ENCODE measurements at places on chromosomes 7 and 10.

DNA sequence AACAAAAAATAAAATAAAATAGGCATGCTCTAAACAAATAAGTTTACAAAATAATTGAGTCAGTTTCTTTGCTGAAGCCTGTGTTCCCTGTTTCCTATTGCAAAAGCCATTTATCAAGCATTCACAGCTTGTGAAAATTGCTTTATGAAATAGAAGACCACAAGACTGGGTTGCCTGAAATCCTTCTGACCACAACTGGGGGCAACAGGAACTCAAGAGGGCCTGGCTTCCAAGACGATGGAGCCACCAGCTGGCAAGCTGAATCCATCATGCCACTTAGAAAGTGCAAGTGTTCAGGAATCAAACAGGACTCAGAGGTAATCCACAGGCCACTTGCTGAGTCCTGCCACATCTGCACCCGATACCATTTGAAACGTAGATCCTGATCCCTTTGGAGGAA is 752 bp upstream of the ABCA13 start:
- DNase-seq: no peak

DNA sequence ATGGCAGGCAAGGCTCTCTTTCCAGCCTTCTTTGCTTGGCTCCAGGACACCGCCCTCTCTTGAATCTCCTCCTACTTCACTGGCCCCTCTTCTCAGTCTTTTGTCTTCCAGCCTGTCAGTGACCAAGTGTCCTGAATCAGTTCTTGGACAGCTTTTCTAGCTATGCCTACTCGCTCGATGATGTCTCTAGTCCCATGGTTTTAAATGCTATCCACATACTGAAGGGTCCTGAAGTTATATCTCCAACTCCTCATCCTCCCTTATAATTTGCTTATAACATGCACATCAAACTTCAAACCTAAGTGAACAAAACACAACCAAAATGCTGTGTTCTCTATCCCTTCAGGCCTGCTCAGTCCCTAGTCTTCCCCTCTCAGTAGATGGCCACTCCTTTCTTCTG is 5.0 kb upstream of the GOLGA7B start:
- DNase-seq: no peak

DNA sequence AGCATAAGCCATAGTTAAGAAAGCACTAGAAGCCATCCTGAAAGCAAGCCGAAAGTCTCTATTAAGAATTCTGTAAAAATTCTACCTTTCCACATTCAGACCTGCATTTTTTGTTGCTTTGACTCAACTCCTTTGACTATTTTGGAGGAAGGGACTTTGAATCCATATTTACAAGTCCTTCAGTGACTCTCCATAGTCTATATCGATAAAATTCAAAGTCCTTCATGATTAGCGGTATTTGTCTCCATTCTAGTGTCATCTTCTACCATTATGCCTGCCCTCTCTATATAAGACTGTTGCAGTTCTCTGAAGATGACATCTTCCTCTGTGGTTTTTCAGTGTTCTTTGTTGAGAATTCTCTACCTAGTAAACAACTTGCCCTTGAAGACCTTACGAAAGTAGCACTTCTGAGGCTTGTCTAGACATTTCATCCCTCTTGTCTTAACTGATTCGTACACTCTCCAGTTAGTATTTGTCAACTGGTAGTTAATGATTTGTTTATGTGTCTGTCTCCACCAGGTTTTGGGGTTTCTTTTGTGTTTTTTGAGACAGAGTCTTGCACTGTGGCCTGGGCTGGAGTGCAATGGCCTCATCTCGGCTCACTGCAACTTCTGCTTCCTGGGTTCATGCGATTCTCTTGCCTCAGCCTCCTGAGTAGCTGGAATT is 1.7 kb downstream of the CCSER2 start:
- DNase-seq: no peak

DNA sequence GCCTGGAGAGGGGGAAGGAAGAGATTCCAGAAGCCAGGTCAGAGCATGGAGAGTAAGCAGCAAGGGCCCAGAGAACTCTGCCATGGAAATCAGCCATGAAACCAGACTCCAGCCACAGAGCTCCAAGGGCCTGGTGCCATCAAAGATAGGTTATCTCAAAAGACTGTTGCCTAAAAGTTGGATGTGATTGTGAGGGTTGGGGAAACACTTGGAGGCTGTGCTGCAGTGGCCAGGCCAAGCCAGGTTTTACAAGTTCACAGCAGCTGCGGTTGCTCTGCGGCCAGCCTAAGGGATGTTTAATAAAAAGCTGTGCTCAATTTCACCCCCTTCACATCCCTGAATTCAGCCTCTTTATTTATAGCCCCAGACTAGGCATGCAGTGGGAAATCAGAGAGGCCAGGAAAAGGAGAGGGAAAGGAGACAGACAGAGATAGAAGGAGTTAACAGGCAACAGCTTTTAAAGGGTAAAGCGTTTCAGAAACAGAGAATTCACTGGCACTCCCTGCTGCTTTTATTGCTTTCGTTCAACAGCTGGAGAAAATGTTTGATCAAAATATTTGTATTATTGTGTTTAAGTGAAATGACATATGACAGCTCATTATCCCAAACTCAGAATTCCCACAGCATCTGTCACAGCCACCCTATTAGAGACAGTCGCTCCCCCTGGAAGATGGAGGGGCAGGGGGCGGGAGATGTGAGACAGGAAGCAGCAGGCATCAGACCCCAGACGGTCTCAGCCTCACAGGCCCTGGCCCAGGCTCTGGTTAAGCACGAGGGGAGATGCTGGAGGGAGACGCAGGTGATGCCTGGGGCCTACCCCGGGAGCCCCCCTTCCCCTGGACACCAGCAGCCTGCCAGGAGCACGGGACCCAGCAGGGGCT is 140.1 kb downstream of the GLI3 start:
- no peak for DNase-seq

DNA sequence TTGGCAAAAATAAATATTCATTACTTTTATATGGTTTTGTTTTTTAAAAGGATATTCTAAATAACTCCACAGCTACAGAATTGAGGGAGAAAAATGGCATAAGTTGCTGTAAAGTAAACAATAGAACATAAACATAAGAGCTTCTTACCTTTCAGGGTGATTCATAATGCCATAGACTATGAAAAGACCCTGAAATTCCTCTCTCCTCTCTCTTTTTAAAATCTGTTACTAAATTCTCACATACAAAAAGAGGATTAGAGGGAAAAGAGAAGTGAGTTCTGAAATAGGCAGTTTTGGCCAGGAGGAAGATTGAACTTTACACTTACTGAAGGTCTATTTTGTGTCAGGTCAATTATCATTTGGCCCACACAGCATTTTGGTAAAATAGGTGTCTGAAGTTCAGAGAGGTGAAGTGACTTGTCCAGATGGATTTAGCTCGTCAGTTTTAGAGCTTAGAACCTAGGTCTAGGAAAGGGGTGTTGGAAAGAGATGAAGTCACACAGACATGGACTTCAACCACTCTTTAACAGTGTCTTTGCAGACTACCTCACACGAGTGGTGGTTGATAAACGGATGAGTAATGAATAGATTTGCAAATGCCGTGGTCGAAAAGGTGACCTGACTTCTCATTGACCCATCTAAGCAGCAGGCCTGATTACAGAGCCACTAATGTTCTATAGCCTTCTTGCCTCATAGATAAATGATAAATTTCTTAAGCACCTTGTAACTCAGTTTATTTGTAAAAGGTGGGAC is 190.6 kb upstream of the CCDC6 start:
- no peak for DNase-seq

DNA sequence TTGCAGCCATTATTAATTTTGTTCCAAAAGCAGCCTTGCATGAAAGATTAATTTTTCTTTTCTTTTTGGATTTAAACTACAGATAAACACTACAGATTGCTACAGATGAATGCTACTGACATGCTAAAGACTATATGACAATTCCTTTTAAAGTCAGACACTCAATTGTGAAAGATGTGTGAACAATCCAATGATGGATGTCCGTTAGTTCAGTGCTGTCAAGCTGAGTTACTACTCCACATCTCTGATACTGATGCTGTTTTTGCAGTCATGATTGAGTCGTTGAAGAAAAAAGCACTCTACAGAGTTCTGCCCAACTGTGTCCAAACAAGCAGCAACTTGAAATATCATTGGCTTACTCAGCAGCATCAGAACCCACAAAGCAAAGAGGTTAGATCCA is 146.8 kb downstream of the OTUD1 start:
- DNase-seq: no peak

- no peak for DNase-seq
Observed at GRCh38 chr10:76049581-76050290, 618.3 kb downstream of the LRMDA start.
